ENCODE measurements at places on chromosomes 7 and 10.

GRCh38 chr10:12081879-12082557, 13.3 kb downstream of the DHTKD1 start:
- H3K36me3 ChIP-seq: peaks cover 32% of the 10 kb centered on the region
- no peak for DNase-seq
- peaks cover 2% of the 10 kb centered on the region for H3K4me1 ChIP-seq
- H3K27ac ChIP-seq: no peak overlapping the region
- H3K27me3 ChIP-seq: no peaks in the 10 kb centered on the region
- H3K4me3 ChIP-seq: no peak overlapping the region

DNA sequence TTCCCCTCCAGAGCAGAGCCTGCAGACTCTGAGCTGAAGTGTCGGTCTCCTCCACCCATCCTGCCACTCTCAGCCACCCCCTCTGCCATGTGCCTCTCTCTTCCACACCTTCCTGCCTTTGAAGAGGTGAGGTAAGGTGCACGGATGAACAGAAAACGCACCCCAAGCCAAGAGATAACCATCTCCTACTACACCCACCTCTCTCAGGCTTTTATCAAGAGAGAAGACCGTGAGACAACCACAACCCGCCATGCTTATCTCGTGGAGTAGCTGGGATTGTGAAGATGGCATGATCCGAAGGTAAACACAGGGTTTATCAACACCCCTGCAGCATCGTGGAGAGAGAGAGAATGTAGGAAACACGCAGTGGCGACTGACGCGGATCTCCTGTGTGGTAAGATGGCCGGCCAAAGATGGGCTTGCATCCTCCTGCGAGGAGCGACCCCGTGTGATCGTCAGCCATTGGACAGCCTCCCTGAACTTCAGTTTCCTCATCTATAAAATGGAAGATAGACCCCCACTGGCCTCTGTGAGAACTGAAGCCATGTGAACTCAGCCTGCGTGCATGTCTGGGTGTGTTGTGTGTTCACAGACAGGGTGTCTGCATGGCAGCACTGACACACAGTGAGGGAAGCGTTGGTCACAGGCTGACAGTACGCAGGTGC, 219.0 kb downstream of the DIP2C start:
- H3K36me3 ChIP-seq: no peaks in the 10 kb centered on the region
- H3K4me3 ChIP-seq: no peak overlapping the region
- H3K27ac ChIP-seq: no peak overlapping the region
- H3K27me3 ChIP-seq: no peaks in the 10 kb centered on the region
- no peaks in the 10 kb centered on the region for H3K4me1 ChIP-seq

- H3K27ac ChIP-seq: no peak overlapping the region
- H3K27me3 ChIP-seq: no peaks in the 10 kb centered on the region
- no peaks in the 10 kb centered on the region for H3K36me3 ChIP-seq
- H3K4me1 ChIP-seq: peaks cover 10% of the 10 kb centered on the region
Measured at GRCh38 chr7:36129048-36129534, 24.0 kb upstream of the EEPD1 start.

GRCh38 chr10:1938317-1938716, 201.0 kb upstream of the ADARB2 start:
- H3K27ac ChIP-seq: peak overlapping the region; percentile 82
- no peak overlapping the region for H3K4me3 ChIP-seq
- H3K36me3 ChIP-seq: no peaks in the 10 kb centered on the region

DNA sequence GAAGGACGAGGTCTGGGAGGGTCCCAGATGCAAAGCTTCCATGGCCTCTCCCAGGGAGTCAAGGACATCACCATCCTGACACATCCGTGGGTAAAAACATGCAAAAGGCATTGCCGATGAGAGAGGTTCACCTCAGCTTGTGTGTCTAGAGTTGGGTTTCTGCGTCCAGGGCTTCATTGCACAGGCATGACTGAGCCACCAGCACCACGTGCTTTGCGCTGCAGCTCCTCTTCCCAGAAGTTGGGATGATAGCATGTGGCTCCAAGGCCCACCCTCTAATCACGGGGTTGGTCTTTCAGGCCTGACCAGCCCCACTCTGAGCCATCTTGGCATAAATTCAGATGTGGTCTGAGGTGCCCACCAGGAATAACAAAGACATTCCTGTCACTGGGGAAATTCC, 7.1 kb upstream of the RASGEF1A start:
- no peak overlapping the region for H3K27ac ChIP-seq
- no peak overlapping the region for H3K4me3 ChIP-seq
- H3K4me1 ChIP-seq: no peaks in the 10 kb centered on the region

- no peaks in the 10 kb centered on the region for H3K4me1 ChIP-seq
- no peak for DNase-seq
- no peak overlapping the region for H3K4me3 ChIP-seq
- H3K36me3 ChIP-seq: no peaks in the 10 kb centered on the region
- no peak overlapping the region for H3K27ac ChIP-seq
Measured at GRCh38 chr10:48905311-48905710, 34.3 kb downstream of the LRRC18 start.

DNA sequence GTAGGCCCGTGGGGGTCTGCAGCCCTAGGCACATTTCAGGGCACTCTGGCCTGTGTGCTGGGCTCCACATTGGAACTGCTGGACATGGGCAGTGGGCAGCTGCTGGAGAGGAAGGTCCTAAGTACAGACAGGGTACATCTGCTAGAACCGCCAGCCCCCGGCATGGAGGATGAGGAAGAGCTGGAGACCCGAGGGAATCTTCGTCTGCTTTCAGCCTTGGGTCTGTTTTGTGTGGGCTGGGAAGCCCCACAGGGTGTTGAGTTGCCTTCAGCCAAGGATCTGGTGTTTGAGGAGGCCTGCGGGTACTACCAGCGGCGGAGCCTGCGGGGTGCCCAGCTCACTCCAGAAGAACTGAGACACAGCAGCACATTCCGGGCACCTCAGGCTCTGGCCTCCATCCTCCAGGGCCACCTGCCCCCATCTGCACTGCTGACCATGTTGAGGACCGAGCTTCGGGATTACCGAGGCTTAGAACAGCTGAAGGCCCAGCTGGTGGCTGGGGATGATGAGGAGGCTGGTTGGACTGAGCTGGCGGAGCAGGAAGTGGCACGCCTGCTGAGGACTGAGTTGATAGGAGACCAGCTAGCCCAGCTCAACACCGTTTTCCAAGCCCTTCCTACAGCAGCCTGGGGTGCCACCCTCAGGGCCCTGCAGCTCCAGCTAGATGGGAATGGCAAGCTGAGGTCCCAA, 1.4 kb downstream of the HPS6 start:
- H3K4me3 ChIP-seq: peak overlapping the region; percentile 55
- no peak for DNase-seq
- H3K36me3 ChIP-seq: peaks cover 3% of the 10 kb centered on the region
- no peak overlapping the region for H3K27ac ChIP-seq

DNA sequence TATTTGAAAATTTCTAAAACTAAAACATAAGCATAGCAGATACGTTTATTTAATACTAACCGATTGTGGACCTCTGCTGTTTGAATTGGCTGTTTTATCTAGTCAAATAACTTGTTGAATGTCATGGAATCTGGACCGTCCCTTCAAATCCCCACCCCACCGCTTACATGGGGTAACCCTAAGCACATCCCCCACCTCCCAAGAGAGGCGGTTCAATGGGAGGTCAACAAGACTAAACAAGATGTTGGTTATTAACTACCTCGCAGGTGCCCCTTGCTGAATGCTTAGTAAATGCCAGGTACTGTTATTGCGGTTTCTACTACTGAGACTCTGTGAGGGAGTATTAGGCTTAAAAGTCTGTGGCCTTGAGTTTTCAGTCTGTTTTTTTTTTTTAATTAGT, 70.9 kb downstream of the DAGLB start:
- no peak overlapping the region for H3K27ac ChIP-seq
- no peaks in the 10 kb centered on the region for H3K27me3 ChIP-seq
- H3K4me1 ChIP-seq: peaks cover 24% of the 10 kb centered on the region
- H3K36me3 ChIP-seq: peaks cover 23% of the 10 kb centered on the region
- no peak overlapping the region for H3K4me3 ChIP-seq

DNA sequence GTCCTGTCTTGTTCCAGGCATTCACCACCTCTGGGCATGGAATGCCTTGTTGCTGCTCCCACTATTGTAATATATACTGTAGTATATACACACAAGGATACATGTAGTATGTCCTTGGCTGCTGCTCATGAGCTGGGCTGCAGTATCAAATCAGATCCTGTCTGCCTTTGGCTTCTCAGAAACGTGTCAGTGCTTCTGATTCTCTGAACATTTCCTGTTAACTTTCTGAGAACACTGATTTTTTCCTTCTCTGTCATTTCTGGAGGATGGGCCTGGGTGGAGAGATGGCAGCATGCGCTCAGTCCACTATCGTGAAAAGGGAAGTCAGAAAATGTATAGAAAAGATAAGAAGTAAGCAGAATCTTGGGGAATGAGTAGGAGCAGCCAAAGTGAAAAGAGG, 12.2 kb downstream of the SFTPA2 start:
- H3K27ac ChIP-seq: no peak overlapping the region
- no peak overlapping the region for H3K4me3 ChIP-seq
- H3K4me1 ChIP-seq: peaks cover 2% of the 10 kb centered on the region
- H3K27me3 ChIP-seq: no peaks in the 10 kb centered on the region
- DNase-seq: no peak
- H3K36me3 ChIP-seq: no peaks in the 10 kb centered on the region

GRCh38 chr10:113788604-113789083, 37.2 kb downstream of the PLEKHS1 start:
- H3K36me3 ChIP-seq: no peaks in the 10 kb centered on the region
- H3K27me3 ChIP-seq: no peaks in the 10 kb centered on the region
- H3K27ac ChIP-seq: peak overlapping the region; percentile 16
- DNase-seq: no peak
- no peak overlapping the region for H3K4me3 ChIP-seq

Data from thymus (tissue), 14 donors.